ENCODE measurements at places on chromosomes 6 and 20.

DNA sequence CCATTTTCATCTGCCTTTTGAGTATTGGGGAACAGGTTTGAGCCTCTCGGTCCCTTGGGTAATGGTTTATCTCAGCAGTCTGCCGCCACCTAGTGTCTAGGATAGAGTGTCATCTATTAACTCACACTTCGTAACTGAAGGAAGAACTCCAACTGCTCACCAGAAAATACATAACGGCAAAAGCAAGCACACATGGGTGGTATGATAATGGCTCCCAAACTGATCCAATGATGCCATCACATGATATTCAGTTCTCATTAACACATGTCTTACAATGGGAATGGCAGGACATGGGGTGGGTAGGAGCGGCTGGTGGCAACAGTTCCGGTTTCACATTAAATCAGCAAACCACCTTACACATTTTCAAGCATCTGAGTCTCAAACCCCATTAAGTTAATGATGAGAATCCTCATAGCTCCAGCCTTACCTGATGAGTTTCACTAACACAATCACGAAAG is 110.7 kb upstream of the PHACTR1 start:
- peak; percentile 65 for DNase-seq

- peak; percentile 49 for DNase-seq
Measured at GRCh38 chr6:10886691-10887502, at the start of gene SYCP2L. TSS of gene SYCP2L (plus strand) at chr6:10887052. CDS start at chr6:10887127, 75 bp downstream.

- no peak for DNase-seq
Measured at GRCh38 chr20:41072915-41073314, 44.3 kb downstream of the TOP1 start.

DNA sequence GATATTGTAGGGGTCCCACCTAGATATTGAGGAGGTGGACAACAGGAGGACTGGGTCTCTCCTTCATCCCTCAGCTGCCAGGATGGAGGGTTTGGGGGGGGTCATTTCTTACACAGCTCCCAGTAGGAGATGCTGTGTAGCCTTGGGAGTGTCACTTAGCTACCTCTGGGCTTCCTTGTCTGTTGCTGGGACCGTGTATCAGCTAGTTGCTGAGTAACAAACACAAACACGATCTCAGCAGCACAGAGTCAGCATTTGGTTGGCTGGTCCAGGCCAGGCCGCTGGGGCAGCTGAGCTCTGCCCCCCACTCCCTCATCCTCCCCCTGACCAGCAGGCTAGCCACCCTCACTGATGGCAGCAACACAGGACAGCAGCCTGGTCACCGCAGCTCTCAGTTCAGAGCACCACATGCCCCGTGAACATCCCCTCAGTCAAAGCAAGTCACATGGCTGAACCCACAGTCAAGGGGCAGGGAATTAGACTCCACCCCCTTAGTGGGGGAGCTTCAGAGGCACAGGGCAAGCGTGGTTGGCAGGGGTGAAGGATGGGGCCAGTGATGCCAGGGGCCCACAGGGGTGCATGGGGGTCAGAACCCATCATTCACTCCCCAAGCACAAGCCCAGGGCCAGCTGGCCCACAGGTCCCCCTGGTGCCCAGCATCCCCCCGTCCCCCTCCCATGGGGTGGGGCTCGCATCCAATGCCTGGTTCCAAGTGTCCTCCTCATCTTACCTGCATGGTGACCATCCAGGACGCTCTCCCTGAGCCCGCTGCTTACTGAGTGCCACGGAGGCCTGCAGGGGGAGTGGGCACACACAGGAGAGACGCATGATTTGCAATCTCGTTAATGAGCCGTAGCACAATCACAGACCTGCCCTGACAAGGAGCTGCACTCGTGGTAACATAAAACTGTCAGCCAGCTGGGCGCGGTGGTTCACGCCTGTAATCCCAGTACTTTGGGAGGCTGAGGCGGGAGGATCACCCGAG is 112.4 kb downstream of the TAF4 start:
- DNase-seq, result no peak

DNA sequence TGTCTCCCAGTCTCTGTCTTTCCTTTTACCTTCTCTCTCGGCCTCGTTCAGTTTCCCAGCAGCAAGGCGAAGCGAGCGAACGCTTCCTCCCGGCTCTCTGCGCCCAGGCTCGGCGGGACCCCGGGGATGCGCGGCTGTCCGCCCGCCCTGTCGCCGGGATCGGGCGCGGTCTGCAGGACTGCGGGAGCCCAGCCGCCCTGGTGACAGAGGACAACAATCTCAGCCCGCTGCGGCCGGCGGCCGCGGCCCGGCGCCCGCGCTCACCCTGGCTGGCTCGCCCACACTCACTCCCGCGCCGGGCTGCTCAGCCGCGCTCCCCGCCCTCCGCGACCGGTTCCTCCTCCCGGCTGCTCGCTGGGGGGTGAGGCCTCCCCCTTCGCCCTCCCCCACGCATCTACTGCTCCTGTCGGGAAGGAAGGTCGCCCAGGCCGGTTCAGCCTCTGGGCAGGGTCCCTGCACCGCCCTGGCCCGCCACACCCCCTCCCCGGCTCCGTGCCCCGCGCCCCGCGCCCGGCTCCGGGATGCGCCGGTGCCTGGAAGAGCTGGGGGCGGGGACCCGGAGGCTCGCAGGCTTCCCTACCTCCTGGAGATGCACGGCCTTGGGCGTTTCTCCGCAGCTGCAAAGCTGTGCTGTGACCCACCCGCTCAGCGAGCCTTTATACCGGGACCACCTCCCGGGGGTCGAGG is 410 bp downstream of the SYNE1 start:
- peak; percentile 20 for DNase-seq

DNA sequence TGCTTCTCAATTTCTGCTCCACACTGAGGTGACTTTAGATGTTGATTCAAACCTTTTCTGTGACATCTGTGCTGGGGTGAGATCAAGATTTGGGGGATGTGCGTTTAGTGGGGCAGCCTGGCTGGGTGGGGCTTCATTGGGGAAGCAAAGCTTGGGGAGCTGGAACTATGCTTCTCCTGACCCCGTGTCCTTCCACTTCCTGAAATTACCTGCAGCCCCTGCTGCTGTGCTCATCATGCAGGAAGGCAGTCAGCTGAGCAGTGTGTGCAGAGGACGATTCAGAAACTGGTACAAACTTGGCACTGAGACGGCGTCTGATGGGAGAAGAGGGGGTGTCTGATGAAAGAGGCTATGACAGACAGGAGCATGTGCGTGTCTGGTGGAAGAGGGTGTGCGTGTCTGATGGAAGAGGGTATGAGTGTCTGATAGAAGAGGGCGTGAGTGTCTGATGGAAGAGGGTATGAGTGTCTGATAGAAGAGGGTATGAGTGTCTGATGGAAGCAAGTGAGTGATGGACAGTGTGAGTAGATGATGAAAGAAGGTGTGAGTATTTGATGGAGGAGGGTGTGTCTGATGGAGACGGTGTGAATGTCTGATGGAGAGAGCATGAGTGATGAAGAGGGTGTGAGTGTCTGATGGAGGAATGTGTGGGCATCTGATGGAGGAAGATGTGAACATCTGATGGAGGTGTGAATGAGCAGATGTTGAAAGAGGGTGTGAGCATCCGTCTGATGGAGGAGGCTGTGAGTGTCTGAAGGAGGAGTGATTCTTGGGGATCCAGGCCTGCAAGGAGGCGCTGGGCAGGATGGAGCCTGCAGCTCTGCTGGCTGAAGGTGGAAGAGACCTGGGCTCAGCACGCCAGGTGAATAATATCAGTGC is 103.4 kb downstream of the SYCP2 start:
- no peak for DNase-seq

DNA sequence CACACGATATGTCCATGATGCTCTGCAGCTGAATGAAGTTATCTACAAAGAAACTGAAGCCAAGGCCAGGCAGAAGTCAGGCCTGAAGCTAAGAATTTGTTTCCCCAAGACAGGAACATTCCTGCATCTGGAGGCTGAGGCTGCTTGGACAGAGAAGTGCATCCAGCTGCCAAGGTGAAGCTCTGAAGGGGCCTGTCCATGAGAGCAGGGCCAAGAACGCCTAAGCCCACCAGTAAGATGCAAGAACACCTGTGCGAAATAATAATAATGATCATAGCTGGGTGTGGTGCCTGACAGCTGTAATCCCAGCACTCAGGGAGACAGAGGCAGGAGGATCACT is 37.7 kb upstream of the B4GALT5 start:
- DNase-seq, result no peak

DNA sequence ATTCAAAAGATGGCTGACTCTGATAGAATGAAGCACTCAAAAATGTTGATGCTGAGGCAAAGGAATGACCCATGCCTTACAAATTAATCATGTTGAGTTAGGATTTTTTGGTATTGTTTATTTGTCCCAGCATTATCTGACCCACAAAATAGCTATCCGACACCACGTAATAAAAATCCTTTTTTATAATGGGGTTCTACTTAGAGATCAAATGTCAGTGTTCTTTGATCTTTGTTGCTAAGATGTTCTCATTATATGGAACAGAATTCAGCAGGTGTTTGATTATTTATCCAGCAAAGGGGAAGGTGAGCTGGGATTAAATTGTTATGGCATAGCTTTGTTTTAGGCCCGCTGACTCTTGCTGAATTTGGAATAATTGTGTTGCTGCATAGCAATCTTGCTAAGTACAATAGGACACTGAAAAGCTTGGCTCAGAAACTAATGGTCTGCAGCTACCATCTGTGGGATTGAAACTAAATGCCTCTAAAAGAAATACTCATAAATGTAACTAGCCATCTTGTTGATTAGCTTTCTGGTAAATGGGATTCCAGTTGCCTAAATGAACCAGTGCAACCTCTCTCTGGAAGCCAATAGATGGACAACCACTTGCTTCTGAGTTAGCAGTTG is 180.2 kb upstream of the HDAC2 start:
- no peak for DNase-seq

- DNase-seq, result no peak
Measured at GRCh38 chr20:3350422-3350821, 57.0 kb downstream of the DNAAF9 start.

DNA sequence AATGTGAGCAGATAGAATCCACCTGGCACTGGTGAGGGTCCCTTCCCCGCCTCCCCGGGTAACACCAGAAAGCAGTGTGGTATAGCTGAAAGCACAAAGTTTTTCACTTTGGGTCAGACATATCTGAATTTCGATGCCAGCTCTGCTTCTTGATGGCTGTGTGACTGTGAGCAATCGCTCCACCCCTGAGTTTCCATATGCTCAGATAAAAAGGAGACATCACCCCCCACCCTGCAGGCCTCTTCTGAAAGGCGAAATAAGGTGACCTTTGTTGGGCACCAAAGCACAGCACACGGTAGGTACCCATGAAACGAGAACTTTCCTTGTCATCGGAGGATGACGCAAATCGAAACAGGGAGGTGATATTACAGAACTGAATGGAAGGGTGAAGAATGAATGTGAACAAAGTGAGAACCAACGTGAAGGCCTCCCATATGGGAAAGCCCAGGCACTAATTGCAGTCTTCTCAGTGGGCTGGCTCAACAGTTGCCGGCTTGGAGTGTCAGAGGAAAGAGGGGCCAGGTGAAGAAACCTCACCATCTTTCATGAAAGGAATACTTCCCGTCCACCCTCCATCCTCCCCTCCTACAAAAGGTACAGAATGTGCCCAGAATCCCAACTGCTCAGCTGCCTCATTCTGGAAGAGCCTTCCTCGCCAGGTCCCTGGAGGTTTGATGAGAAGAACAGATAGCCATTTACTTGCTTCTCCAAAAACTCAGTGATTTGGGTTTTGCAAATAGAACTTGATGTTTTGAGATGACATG is 61.8 kb downstream of the NFATC2 start:
- no peak for DNase-seq

- DNase-seq, result no peak
Measured at GRCh38 chr6:53714888-53715287, 49.3 kb upstream of the KLHL31 start.

GRCh38 chr20:19114410-19114809 is 98.0 kb upstream of the SLC24A3 start:
- no peak for DNase-seq

- DNase-seq, result no peak
Measured at GRCh38 chr6:119669221-119669620, 319.7 kb upstream of the MAN1A1 start.

- DNase-seq, result no peak
Measured at GRCh38 chr6:151499551-151499950, 5.7 kb downstream of the CCDC170 start.

DNA sequence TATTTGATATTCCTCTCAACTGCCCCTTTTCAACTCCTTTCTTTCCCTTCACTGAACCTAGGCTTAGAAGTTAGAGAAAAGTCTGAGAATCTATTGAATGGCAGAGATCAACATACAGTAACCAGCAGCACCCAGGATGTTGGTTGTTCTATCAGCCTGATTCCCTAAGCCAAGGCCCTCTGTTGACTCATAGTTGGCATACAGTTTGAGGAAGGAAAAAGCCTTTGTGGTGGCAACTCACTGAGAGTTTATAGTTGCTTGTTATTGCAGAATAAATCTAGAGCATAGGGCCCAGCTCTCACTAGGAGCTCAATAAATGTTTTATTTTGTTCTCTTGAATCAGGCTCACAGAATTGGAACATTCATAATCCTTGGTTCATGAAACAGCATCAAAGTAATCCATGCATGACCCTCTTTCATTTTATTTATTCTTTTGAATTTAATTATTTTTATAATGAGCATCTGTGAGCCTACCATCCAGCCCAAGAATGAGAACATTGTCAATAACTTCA is 119.1 kb upstream of the ADGRF1 start:
- DNase-seq, result peak; percentile 56

DNA sequence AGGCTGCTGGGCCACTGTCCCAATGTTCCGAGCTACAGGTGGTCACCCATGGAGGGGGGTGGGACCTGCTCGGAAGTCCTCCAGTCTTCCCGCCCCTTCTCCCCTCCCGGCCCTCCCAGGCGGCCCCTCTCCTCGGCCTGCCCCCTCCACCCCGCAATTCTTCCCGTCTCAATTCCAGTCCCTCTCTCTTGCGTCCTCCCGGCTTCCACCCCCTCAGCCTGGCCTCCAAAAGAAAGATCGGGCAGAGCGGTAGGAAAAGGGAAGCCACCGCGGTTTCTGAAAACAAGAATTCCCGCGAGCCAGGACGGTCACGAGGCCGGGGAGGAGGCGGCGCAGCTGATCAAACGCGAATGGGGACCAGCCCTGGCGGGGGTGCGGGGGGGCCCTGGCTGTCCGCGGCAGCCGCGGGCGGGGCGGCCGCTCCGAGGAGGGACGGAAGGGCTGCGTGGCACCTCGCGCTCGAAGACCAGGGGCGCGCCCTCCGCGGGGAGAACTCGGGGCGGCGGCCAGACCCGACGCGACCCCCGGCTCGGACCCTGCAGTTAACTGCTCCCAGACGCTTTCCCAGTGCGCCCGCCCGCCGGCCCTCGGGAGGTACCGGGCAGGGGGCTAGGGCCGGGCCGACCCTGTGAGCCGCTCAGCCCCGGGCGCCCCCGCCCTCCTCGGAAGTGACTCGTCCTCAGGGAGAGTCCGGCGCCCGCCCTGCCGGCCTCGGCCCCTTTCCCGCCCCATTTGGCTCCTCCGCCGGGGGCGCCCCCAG is 1.0 kb downstream of the PXDC1 start:
- peak; percentile 74 for DNase-seq

GRCh38 chr20:25408170-25408547 is 686 bp downstream of the GINS1 start:
- DNase-seq, result no peak

DNA sequence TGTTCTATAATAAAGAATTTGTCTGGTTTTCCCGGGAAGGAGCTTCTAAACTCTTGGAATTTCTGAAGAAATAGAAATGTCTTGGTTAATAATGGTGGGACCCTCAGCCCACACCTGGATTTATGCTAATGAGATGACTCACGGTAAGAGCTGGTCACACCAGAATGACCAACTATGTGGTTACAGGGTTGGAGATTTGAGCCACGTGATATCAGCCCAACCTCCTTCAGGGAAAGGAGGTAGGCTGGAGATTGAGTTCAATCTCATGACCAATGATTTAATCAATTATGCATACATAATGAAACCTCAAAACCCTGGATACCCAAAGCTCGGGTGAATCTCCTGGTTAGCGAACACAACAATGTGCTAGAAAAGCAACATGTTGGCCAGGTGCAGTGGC is 22.1 kb upstream of the CDKN1A start:
- DNase-seq, result no peak
